Nucleus accumbens (tissue), 56 donors: ENCODE measurements at places on chromosomes 1 and 21.

DNA sequence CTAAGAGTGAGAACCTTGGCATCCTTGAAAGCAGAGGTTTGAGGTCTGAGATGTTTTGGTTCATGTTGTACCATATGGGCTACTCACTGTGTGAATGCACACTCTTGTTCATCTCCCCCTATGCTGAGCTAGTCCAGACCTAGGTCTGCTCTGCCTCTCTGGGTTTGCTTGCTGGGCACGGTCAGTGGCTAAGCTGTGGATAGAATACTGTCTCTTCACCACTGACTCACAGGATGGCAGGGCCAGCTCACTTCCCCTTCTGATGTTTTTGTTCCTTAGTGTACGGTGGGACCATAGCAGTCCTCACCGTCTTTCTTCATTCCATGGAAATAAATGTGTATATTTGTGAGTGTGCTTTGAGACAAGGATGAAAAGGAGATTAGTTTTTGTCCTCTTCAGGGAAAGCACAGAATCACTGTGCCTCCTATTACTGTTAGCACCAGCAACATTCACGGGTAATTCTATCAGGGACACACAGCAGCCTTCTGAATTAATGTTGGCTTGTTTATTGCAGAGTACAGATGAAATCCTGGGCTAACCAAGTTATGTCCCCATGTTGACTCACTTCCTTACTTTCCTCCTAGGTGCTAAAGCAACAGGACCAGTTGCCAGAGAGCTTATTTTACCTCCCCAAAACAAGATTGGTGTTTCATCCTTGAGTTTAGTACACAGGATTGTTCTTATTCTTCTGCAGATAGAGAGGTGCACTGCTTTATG, 56.9 kb upstream of the IVNS1ABP start:
- DNase-seq: no peak

GRCh38 chr1:16351456-16351993, 755 bp downstream of the FBXO42 start:
- peak; percentile 31 for DNase-seq

DNA sequence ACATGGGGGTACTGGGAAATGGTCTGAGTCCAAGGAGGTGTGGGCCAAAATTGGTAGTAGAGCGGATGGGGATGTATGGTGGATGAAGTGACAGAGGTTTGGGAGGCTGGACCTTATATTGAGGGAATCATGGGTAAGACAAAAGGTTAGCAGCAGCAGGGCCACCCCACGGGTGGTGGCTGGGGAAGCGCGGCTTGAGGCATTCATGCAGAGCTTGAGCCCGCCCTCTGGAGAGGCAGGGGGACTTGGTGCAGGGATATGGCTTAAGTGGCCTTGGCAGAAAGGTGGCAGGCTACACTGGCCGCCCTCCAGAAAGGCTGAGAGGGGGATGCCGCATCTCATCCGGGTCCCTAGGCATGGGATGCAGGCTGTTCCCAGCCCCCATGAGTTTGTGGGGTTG, 31.5 kb downstream of the HMGB4 start:
- no peak for DNase-seq

DNA sequence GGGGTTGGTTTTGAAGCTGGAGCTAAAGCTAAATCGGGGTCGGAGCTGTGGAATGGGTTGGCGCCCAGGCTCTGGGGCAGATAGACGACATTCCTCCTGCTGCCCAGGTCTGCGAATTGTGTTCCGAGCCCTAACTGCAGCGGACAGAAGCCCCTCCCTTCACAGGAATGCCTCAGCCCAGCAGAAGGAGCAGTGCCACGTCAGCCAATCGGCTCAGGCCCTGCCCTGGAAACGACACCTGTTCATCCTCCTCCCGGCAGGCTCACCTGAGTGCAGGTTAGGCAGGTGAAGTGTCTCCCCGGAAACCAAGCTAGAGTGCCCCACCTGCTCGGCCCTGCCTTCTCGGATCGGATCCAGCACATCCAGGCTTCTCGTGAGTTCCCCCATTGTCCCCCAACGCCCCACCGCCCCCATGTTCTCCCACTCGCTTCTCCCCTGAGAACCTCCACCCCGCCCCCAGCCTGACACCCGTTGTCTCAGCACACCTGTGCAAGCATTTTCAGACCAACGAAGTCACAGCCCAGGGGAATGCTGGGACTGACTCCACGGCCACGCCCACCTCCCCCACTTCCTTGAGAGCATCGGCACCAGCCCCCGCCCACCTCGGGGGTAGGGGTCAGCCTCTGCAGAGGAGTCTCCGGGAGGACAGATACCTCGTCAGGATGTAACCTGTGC, 775 bp downstream of the TMEM125 start:
- no peak for DNase-seq

DNA sequence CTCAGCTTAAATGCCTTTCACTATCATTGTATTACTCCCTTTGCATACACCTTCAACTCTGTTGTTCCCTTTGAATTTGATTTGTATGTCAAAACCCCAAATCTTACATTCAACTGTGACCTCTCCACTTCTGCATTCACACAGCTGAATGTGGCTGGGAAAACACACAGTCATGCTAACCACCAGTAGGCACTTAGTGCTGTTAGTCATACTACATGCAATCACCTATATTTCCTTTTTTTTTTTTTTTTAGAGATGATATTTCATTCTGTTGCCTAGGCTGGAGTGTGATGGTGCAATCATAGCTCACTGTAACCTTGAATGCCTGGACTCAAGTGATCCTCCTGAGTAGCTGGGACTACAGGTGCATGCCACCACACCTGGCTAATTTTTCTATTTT, 16.2 kb downstream of the BTBD8 start:
- no peak for DNase-seq

DNA sequence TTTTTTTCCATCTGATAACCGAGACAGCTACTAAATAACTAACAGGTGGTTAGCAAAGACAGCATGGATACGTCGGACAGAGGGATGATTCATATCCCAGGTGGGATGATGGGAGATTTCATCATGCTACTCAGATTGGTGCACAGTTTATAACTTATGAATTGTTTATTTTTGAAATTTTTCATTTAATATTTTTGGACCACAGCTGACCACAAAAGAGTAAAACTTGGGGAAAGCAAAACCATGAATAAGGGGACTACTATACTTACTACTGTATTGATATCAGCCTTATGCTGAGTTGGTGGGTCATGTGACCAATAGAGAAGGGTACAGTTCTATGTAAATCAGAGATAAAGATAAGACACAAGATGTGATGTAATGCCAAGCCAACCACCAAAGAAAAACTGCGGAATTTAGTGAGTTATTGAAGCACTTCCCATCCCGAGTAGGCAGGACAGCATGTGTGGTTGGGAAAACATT, 248.1 kb upstream of the C1orf105 start:
- no peak for DNase-seq

DNA sequence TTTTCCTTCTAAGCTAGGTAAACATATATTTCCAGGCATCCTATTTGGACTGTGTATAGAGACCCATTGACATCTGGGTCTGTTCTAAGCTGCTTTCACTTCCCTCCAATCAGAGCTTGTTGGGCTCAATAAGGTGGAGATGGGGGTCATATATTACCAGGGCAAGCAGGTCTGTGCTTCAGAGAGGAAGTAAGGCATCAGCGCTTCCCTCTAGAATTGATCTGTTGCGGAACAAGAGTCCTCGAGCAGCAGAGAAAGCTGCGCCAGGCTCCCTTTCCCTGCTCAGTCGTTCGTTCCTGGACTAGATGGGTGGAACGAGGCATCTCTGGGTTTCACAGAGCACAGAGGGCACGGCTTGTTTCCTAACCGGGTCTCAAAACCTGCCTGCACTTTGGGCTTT, 63.5 kb downstream of the DISC1 start:
- DNase-seq: no peak
